Fibroblast of the aortic adventitia (primary cell): ENCODE measurements at places on chromosomes 7 and 10. TPM values are rescaled to one million over a fixed set of nuclear protein-coding genes. Genes with fewer than 3 reads are reported as not detected.

Gene GIMAP4
- total RNA-seq: 0.18 and 1.3 TPM in 2 replicates

- peak; percentile 88 for DNase-seq
Observed at GRCh38 chr10:132520177-132520811, 17.3 kb upstream of the INPP5A start.

DNA sequence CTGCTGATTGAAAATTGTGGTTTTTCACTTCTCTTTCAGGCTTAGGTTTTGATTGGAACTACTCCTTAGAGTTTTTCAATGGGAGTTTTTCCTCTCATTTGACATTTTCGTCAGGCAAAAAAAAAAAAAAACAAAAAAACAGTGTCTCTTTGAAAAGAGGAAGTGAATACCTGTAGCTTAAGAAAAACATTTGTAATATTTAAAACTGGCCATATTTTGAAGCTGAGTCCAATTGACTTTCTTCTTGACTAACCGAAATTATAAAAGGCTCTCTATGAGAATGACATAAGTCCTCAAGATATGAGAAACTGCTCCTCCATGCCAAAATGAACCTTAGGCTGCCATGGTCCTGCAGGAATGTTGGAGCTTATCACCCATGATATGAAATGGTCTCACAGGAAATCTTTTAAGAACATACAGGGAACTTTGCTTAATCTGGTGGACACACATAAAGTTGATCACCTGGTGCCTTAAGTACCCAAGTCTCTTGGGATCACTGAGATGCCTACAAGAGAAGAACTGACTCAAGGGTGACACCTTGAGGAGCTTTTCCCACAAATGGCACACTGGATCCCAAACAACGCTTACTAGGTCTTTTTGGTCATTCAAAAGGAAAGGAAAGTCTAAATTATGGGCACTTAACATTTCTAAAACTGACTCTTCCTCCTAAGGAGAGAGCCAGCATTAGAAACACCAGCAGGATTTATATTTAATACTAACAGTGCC, 263.4 kb downstream of the CDC14C start:
- no peak for DNase-seq

- DNase-seq: no peak
Observed at GRCh38 chr7:134554417-134554966, 5.6 kb downstream of the AKR1B15 start.

Gene TECPR1
- total RNA-seq: 11.7 and 13.0 TPM in 2 replicates

Gene GNGT1
- total RNA-seq: not detected in 2 replicates

Gene ST7
- total RNA-seq: 16.4 and 22.7 TPM in 2 replicates

Gene KIN
- total RNA-seq: 7.0 and 55.2 TPM in 2 replicates

- no peak for DNase-seq
Observed at GRCh38 chr7:105647591-105647990, 66.3 kb upstream of the EFCAB10 start.

GRCh38 chr7:104984585-104985258, 29.3 kb upstream of the KMT2E start:
- DNase-seq: no peak

Gene TUBAL3
- total RNA-seq: not detected in 2 replicates

DNA sequence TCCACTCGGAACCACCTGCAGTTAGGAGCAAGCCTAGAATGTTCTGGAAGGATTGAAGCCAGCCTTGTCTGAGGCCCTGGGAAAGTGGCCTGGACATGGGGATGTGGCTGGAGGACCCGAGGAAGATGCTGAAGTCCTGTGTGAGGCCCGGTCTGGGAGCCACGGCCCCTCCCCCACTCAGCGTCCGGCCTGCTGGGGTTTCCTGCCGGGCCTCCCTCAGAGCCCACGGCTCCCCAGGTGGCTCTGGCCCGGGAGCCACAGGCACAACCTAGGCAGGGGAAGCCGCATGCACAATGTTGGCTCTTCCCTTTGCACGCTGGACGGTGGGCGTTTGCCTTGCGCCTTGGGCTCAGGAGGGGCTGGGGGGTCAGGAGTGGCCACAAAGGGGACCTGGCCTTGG, 39.0 kb downstream of the UNCX start:
- no peak for DNase-seq

- no peak for DNase-seq
Observed at GRCh38 chr10:79132681-79133381, 64.1 kb downstream of the ZMIZ1 start.

Gene DNAAF5
- 10.5 and 22.0 TPM in 2 replicates for total RNA-seq

DNA sequence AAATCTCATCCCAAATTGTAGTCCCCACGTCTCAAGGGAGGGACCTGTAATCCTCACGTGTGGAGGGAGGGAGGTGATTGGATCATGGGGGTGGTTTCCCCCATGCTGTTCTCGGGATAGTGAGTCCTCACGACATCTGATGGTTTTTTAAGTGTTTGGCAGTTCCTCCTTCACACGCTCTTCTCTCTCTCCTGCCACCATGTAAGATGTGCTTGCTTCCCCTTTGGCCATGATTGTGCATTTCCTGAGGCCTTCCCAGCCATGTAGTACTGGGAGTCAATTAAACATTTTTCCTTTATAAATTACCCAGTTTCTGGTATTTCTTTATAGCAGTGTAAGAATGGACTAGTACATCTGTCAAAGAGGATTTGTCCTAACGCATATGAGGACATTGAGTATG, 59.5 kb downstream of the RGS10 start:
- DNase-seq: no peak

DNA sequence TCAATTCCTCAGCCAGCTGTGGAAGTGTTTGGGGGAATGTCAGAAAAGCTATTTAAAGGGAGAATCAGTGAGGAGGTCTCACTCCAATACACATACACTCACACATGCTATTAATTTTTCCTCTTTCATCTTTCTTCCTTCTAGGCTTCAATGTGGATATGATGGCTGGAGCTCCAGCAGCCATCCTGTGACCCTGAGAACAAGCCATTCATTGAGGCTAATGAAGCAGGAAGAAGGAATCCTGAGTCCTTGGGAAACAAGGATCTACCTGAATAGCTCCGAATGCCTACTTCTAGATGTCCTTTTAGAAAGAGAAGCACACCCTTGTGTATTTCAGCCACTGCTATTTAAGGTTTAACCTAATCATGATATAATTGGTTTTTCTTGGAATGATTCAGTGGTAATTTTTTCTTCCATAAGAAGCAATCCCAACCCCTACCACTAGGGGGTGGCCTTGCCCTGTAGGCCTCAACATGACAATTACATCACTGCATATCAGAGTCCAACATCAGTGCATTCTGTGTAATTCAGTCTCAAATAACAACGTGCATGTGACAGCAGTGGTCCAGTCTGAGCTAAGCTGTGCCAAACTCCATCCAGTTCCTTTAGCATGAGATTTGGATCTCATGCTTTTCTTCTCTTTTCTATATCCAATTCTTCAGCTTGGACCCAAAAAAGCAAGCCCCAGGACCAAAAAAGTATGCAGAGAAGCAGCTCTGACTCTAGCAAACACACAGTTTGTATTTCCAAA, 85.3 kb upstream of the ANKRD1 start:
- peak; percentile 80 for DNase-seq
